ENCODE measurements at places on chromosomes 11 and 22. TPM values are rescaled to one million over a fixed set of nuclear protein-coding genes. Genes with fewer than 3 reads are reported as not detected.

SHISA8 gene
- 1.9 TPM for polyA plus RNA-seq

DNA sequence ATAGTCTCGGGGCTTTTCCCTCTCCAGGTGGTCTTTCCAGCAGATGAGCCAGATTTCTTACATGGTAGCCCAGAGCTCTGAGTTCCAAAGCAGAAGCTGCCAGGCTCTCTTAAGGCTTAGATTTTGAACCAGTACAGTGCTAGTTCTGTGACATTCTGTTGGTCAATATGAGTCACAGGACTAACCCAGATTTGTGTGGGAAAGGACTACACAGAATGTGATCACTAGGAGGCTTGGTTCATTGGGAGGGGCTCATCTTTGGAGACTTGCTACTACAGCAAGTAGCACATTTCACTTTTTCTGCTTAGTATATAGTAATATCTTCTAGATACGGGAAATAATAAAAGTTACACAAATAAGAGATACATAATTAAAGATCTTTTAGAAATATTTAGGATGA, 24.1 kb downstream of the RNF214 start:
- no peak for DNase-seq

DNA sequence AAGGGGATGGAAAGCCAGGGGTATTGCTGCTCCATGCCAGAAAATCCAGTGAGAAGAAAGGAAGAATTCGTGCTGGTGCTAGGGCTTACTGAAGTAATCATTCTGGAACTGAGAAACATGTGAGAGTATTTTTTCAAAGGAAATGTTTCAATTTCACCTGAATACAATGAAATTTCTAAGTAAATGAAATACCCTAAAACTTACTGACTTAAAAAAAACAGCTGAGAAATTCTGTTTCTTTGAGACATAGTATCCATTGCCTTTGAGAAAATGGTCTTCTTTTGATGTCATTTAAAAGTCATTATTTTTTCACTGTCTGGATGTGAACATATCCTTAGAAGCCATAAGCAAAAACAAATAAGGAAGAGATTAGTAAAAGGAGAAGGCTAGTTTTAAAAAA, at the start of gene OR51V1:
Gene OR51V1 (minus strand): TSS at position 101 of the 400 bp plus-strand sequence. CDS start 0 bp downstream, at position 101.
- no peak for DNase-seq

DNA sequence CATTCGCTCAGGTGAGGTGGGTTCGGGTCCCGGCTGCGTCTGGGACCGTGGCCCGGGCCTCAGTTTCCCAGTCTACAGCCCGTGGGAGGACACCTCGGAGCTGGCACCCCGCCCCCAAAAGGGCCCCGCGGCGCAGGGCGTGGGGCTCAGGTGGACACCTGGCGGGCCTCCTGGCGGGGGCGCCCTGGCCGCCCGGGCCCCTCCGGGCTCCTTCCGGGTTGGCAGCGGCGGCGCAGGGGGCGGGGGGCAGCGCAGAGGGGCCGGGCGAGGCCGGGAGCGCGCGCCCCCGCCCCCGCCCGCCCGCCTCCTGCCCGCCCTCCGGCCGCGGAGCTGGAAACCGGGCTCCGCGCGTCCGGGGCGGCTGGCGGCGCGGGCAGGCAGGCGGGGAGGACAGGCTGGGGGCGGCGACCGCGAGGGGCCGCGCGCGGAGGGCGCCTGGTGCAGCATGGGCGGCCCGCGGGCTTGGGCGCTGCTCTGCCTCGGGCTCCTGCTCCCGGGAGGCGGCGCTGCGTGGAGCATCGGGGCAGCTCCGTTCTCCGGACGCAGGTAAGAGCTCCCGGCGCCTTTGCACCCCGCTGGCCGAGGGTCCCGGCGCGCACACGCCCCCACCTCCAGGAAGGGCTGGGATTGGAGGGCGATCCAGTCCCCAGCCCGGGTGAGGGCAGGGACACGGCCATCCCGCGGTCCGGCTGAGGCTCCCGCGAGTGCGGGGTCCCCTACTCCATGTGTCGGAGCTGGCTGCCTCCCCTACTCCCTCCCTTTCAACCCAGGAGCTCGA, at the start of gene EMID1:
Gene EMID1 (plus strand): TSS at position 303 of the 778 bp plus-strand sequence. CDS start 143 bp downstream, at position 446.
- DNase-seq: no peak

- DNase-seq: no peak
Measured at GRCh38 chr22:37998543-37998942, 14.2 kb upstream of the SOX10 start.

DNA sequence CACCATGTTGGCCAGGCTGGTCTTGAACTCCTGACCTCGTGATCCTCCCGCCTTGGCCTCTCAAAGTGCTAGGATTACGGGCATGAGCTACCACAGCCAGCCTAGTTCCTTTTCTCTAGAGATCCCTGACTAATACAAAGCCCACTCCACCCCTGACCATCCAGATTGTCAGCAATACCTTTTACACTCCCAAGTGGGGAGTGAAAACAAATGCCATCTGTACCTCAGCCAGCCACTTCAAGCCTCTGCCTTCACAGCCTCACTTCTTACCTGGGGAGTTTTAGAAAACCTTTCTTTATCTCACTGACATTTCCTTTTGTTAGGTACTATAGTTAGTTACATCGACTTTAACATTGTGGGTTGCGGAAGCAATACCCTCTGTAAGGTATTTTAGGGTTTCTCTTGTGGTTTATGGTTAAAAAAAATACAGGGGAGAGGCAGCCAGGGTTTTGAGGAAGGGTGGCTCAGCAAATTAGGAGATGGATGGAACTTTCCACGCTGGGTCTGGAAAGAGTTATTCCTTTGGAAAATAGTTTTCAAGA, 8.9 kb downstream of the TOM1 start:
- DNase-seq: no peak

DNAL4 gene
- polyA plus RNA-seq: 34.3 TPM

DNA sequence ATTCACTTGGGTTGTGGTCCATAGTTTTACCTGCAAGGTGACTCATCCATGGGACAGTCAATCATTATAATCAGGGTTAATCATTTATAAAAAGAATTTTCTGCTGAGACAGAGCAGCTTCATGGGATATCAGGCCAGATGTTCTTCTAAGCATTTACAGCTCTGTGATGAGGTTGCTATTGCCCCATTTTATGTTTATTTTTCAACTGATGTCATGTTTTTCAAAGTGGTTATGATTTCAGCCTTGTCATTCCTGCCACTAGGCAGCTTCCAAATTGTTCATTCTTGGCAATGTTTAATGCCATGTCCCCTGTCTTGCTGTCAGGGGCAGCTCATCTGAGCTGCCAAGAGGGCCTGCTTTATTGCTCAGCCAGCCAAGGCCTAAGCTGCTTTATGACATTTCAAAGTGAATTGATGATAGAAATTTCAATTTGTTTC, 35.9 kb upstream of the ZBED5 start:
- no peak for DNase-seq

DNA sequence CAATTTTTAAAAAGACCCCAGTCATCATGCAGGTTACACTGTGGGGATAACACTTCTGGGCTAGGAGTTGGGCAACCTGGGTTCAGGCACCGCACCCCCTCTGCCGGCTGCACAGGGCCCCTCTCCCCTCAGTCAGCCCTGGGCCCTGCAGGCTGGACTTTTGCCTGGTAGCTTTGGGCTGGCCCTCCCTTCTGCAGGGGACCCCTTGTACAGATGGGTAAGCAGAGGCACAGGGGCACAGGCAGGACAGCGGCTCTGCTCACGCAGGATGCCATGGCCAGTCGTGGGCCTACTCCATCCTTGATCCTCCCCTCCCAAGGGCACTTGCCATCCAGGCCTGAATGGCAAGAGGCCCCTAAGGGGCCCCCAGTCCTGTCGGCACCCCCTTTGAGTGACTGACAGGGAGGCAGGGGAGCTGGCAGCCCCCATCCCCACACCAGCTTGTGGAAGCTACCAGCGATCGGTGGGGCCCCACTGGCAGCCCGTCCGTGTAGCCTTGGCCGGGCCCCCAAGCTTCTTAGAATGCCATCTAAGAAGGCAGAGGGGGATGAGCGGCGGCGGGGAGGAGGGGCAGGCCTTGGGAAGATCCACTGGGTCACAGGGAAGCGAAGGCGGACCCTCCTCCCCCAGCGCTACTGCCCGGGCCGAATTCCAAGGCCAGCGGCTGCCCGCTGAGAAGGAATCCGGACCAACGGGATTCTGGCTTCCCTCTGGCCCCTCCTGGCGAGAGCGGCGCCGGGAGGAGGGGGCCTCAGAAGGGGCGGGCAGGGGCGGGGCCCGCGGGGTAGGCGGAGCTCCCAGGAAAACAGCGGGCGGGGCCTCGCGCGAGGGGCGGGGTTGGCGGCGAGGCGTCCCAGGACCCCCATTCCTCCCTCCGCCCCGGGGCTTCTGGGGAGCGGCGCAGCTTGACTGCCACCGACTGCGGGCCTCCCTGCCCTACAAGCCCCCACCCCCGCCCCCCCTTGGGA, 6.8 kb upstream of the CHKA start:
- DNase-seq: peak; percentile 82

JHY gene
- polyA plus RNA-seq: 12.6 TPM

DNA sequence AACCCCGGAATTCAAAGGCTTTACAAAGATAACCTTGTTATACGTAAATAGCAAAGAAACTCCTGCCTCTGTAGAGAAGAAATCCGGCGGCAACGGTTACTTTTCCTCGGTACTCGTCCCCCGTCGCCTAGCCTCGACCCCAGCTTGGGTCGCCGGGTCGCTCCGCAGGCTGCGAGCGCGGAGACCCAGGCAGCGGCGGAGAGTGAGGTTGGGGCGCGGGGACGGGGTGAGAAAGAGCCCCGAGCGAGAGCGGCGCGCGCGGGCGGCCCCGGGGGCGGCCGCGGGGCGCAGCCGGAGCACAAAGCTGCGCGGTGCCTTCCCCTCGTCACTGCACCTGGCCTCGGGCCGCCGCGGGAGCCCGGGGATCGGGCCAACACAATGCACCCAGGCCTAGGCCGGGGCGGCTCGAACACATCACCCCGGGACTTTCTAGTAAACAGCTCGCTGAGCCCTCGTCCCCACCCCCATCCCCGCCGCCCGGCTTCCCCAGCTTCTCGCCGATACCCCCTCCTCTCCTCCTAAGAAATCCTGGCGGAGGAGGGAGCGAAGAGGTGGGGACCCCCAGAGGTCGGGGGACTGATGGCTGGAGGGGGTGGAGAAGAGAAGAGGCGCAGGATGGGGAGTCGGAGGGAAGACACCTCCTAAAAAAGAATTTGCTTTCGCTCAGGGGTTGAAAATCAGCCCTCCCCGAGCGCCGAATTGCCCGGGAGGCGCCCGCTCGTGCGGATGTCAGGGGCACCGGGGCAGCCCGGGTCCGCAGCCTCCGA, 845 bp downstream of the MPPED2 start:
- no peak for DNase-seq

BRD1 gene
- polyA plus RNA-seq: 42.0 TPM

DNA sequence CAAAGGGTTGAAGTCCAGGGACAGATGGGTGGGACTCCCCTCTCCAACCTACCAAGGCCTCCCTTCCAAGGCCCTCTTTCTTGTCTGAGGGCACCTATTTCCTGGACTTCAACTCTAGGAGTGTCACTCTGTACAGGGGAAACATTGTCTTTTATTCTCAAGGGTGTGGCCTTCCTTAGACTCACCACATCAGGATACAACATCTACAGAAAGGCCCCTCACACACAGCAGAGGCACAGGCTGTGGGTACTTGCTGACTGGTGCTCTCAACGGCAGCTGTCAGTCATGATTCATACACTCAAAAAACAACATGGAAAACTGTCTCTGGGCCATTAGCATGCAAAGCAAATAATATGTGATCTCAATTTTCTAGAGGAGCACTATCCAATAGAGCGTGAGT, 78.0 kb downstream of the RCN1 start:
- no peak for DNase-seq

ISX gene
- polyA plus RNA-seq: 0.20 TPM

- no peak for DNase-seq
Measured at GRCh38 chr11:66880496-66881450, 23.9 kb downstream of the LRFN4 start.

NAA40 gene
- 23.6 TPM for polyA plus RNA-seq

- peak; percentile 69 for DNase-seq
Measured at GRCh38 chr11:128790196-128790595, 76.9 kb downstream of the KCNJ1 start.

TP53AIP1 gene
- 0.85 TPM for polyA plus RNA-seq

DNA sequence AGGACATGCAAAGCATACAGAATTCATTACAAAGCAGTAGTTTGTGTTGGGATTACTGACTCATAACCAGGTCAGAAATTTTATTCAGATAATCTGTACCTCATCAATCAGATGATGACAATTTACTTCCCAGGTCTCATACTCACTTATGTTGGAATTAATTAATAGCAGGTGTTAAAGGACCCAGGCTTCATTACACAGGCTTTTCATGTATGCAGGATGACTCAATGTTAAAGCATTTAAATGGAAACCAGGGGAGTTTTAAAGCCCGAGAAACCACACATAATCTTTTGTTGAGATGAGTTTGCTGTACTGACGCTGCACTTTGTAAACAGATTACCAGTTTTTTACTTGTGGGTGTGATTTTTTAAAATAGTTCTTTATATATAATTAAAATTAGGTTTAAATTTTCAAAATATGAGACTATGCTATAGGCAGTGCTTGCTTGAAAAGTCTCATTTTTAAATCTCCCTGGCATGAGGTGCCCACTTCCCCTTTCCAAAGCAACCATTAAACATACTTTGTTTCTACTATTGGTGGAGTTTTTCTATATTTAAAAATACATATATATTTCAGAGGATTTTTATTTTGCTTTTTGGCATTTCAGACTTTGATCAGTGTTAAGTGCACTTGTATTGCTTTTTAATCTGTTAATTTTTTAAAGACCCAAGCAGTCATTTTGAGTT, 41.0 kb downstream of the CEP57 start:
- no peak for DNase-seq

GRCh38 chr11:93000511-93001476, 31.3 kb downstream of the MTNR1B start:
- DNase-seq: no peak

DNA sequence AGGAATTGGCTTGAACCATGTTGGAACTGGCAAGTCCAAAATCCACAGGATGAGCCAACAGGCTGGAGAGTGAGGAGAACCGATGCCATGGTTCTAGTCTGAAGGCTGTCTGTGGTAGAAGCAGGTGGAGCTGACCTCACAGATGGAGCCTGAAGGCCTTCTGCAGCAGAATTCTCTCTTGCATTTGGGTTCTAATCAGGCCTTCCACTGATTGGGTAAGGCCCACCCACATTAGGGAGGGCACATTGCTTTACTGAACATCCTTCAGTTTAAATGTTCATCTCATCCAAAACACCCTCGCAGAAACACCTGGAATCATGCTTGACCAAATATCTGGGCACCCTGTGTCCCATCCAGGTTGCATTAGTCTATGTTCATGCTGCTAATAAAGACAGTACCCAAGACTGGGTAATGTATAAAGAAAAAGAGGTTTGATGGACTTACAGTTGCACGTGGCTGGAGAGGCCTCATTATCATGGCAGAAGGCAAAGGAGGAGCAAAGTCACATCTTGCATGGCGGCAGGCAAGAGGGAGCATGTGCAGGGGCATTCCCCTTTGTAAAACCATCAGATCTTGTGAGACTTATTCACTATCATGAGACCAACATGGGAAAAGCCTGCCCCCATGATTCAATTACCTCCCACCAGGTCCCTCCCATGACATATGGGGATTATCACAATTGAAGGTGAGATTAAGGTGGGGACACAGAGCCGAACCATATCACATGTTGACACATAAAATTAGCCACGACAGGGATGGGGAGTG, 15.9 kb downstream of the SMIM38 start:
- DNase-seq: no peak

GRCh38 chr11:92870196-92870832, 99.1 kb upstream of the MTNR1B start:
- DNase-seq: no peak

OTOG gene
- 0.11 TPM for polyA plus RNA-seq
